ENCODE measurements at places on chromosomes 13 and 19. TPM values are rescaled to one million over a fixed set of nuclear protein-coding genes. Genes with fewer than 3 reads are reported as not detected.

The ARHGAP45 gene
- total RNA-seq, result 138 TPM

The ZNF723 gene
- not detected for total RNA-seq

The PRR22 gene
- 10.6 TPM for total RNA-seq

The CGB5 gene
- not detected for total RNA-seq

The LHFPL6 gene
- 19.7 TPM for total RNA-seq

The IRS2 gene
- total RNA-seq, result 2.7 TPM

The FRY gene
- total RNA-seq, result 7.0 TPM

The TTC9B gene
- total RNA-seq, result not detected

The LRRC63 gene
- total RNA-seq, result not detected

The CD79A gene
- total RNA-seq, result 896 TPM

The LILRA1 gene
- not detected for total RNA-seq

The TUBA3C gene
- total RNA-seq, result not detected

The ZNF880 gene
- total RNA-seq, result 1.0 TPM

- DNase-seq, result no peak
Measured at GRCh38 chr19:17081672-17082630, 6.4 kb downstream of the MYO9B start.

- DNase-seq, result no peak
Measured at GRCh38 chr19:50488389-50489194, 11.9 kb upstream of the GARIN5A start.

GRCh38 chr19:7868671-7869452 lies 5.3 kb downstream of the PRR36 start:
- peak; percentile 92 for DNase-seq

DNA sequence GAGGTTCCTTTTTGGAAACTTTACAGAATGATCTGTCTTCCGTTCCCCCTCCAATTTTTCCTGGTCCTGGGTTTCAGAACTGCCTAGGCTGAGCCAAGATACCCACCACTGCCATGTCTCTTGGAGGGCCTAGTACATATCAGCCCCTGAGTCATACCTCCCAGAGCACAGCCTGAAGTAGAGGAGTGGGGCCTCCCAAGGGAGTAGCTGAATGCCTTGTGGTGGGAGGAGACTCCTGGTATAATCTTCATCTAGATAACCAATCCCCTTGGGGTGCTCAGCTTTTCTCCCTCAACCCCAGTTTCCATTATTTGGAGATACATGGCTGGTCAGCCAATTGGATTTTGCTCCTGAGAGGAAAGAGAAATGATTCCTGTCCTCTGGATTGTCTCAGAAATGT lies 30.3 kb downstream of the ZNF763 start:
- DNase-seq, result no peak

DNA sequence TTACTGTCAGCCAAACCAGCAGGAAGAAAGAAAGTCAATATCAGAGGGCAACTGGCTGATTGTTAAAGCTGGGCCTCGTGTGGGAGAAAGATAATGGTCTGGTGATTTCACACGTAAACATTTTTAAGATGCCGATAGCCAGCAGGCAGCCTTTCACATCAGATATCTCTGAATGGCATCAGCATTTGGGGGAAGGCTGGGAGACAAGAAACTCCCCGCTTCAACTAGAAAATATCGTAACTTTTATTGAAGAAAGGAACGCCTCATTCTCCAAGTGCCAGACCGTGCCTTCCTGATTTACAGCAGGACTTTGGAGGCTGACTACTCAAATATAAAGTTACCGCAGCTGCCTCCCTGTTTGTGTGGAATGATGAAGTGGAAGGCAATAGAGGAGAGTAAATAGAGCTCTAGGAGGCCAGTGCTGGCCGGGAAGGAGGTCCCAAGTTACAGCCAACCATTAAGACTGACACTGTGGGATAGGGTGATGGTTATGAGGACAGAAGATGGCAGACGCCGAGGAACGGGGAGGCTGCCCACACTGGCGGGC lies 284.3 kb upstream of the MAB21L1 start:
- no peak for DNase-seq

DNA sequence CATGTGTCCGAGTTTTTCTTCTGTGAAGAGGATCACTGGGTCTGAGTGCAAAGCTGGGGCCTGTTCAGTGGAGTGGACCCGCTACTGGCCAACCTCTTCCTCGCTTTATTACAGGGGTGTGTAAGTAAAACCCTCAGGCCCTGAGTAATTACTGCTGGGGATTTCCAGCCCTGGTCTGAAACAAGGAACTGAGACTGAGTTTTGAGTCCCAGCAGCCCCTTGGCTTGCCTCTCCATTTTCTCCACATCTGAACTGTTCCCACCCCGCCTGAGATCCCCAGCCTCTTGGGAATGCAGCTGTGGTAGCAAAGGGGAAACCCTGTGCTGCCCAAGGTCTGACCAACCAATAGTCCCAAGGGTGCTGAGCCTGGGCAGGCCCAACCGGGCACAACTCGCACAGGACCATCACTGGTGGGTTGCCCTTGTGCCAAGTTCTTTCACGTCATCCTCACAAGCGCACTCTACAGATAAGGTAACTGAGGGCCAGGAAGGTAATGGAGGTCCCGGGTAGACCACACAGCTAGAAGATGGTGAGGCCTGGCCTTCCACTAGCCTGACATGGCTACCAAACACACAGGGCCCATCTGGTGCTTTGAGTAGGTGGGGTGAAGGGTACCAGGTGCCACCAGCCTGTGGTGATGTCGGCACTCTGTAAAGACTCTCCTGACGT lies 13.7 kb upstream of the SLC35E1 start:
- DNase-seq, result peak; percentile 85

DNA sequence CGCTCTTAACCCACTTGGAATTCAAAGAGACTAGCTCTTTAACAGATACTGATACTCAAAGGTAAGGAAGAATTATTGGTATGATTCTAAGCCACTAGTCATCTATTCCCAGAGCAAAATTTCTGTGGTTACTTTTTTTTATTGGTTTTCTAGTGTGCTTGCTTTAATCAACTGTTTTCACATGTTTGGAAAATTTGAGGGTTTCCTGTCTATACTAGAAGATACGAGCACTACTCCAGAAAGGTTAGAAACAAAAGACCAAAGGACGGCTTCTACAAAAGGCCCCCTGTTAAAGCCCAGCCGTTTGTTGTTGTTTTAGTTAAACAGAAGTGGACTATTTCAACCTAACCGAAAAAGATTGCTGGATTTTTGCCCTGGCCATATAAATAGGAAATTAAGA lies 18.5 kb upstream of the LPAR6 start:
- no peak for DNase-seq

- no peak for DNase-seq
Measured at GRCh38 chr13:51385114-51385513, 45.6 kb downstream of the SERPINE3 start.

DNA sequence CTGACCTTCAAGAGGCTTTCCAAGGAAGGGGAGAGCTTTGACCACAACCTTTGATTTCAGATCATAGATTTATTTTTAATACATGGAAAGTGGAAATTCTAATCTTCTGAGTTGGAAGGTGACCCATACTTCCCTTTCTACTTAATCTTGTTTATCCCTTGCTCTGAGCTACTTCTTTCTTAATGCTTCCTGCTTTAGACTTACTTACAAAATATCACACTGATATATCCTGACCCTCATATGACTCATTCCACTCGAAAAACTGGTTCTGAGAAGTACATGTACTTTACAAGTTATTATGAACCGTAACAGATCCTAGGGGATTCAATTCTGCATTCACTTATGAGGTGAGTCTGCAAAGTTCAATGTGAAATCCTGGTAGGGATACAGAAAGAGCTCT lies 76.2 kb upstream of the IRS2 start:
- DNase-seq, result no peak

- DNase-seq, result peak; percentile 82
Measured at GRCh38 chr19:35549174-35549788, 3.9 kb downstream of the TMEM147 start.

- no peak for DNase-seq
Measured at GRCh38 chr13:103066781-103067345, 646 bp upstream of the SLC10A2 start.

GRCh38 chr19:45340232-45340898 lies at the start of gene KLC3:
KLC3 (plus strand) TSS chr19:45340750; CDS start chr19:45345542, 4,792 bp downstream.
- DNase-seq, result peak; percentile 52

- DNase-seq, result no peak
Measured at GRCh38 chr19:28420811-28421550, 792.0 kb downstream of the UQCRFS1 start.

- DNase-seq, result no peak
Measured at GRCh38 chr13:38952827-38953226, 37.8 kb downstream of the STOML3 start.

DNA sequence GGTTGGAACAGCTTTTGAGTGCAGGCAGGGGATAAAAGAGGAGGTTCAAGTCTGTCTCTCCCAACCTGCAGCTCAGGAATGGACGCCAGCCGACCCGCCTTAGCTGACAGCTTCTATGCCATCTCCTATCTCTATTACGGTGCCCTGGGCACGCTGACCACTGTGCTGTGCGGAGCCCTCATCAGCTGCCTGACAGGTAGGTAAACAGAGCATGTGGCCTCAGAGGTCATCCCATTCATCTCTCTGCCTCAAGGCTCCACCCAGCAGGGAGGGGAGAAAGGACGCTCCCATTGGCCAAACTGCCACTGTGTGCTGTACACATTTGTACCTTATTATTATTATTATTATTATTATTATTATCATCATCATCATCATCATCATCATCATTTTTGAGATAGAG lies 16.5 kb downstream of the SLC5A5 start:
- DNase-seq, result no peak

GRCh38 chr19:44653977-44654774 lies 10.5 kb downstream of the PVR start:
- DNase-seq, result peak; percentile 88

- no peak for DNase-seq
Measured at GRCh38 chr13:106561551-106562170, 6.3 kb downstream of the ARGLU1 start.

- DNase-seq, result no peak
Measured at GRCh38 chr13:98200211-98200878, 23.3 kb upstream of the RNF113B start.

DNA sequence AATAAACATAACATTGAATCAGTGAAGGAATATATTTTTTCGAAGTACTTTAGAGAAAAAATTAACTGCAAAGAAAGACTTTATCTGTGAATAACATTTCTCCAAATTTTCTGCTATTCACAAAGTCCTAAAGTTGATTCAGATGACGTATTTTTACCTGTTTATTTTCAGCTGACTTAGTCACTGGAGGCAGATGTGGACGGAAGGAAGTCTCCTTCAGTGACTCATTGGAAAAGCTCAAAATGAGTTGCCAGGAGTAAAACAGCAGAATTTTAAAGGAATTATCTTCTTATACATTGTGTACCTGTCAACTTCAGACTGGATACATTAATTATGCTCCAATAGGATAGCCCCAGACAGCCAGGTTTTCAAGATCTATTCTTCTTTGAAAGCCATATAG lies 679.3 kb upstream of the GPC6 start:
- no peak for DNase-seq

DNA sequence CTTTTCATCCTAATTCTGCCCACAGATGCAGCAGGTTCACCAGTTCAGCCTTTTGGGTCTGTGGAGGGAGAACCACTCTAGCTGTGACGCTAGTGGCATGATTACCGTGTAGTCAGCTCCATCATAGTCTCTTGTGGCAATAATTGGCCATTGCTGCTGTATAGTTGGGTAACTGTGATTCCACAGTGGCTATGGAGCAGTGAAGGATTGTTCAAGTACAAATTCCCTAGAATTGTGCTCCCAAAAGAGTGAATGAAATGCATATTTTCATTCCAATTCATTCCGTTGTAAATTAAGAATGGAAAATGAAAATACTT lies 856 bp downstream of the TEX26 start:
- no peak for DNase-seq

DNA sequence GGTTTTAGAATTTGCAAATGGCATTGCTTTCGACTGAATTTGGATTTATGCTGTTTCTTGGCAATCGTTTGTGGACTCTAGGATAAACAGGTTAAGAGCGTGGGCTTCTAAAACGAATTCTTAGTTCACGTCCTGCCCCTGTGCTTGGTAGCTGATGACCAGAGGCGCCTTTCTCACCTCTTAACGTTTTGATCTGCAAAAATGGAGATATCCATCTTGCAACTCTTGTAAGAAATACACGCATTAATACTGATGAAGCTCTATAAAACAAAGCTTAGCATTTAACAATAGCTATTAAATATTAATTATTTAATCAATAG lies 580 bp upstream of the KATNAL1 start:
- DNase-seq, result peak; percentile 34

- peak; percentile 82 for DNase-seq
Measured at GRCh38 chr19:14577264-14577663, 5.4 kb upstream of the NDUFB7 start.

DNA sequence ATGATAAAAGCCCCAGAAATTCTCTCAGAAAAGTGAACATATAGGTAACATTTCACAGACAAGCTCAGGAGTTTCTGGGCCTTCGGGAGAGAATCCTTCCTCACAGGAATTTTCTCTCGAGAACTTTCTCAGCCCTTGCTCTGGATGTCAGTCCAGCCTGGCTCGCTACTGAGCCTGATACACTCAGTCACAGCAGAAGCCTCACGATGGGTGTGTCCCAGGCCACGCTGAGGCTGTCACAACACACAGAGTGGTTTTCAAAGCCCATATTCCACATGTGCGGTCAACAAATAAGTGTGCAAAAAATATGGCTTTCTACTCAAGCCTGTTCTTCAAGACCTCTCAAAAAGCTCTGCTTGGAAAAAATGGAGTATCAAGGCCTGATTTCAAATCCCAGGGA lies 31.5 kb upstream of the MEDAG start:
- no peak for DNase-seq

GRCh38 chr19:12752056-12752781 lies 628 bp downstream of the BEST2 start:
- DNase-seq, result no peak

DNA sequence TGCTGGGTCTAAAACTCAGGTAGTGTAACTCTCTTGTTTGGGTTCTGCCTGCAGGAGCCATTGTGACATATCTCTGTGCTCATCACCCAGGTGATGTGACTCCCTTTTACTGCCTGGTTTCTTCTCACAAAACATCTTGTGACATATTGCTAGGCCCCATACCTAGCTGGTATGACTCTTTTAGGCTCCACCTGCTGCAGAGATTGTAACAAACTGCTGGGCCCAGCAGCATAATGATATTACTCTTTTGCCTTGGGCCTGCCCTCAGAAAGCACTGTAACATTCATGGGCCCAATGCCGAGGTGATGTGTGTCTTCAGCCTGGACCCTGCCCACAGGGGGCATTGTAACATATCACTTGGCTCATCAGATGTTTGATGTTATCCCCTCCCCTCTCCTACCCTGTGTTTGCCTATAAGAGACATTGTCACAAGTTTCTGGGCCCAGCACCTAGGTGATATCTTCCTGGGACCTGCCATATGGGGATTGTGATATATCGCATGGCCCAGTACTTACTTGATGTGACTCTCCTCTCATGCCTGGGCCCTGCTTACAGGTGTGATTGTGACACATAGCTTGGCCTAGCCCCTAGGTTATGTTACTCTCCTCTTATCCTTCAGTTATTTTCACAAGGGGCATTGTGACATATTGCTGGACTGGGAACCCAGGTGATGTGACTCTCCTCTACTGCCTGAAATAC lies 18.0 kb upstream of the ZNF681 start:
- DNase-seq, result no peak

DNA sequence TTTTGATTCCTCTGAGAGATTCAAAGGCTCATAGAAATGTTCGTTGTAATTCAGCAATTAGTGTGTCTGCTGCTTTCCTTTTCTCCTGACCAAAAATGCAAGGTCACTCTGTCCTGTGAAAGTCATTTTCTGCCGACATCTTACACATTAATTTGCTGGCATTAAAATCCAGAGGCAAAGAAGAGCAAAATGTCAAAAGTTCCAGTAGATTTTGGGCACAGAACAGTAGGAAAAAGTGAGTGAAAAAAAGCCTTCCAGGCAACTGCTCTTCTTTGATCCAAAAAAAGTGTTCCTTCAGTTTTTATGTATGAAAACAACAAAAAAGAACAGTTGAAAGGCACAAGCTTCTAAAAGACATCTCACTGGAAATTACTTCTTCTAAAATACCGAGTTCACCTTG lies 413.8 kb downstream of the FOXO1 start:
- no peak for DNase-seq

Measured in OCI-LY7 (cell line).